ENCODE measurements at places on chromosomes 4 and X.

- no peak for DNase-seq
Measured at GRCh38 chr4:151099976-151100417, 569 bp downstream of the RPS3A start.

- DNase-seq: no peak
Measured at GRCh38 chr4:39526765-39527295, 409 bp downstream of the UGDH start.

DNA sequence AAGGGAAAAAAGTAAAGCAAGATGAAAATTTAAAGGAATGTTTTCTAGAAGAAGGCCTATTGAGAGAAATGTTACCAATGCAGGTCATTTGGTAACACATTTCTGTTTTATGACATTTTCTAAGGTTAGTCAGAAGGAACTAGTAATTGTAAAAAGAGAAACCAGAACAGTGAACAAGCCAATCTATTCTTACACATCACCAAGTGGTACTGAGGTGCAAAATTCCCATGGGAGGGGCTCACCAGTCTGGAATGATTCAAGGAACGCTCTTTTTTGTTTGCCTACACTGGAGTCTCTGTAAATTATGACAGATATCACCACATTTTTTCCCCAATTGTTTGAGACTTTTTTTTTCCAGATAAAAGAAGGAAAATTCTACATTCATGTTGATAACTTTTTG is 404.7 kb upstream of the CNKSR2 start:
- DNase-seq: no peak

- DNase-seq: no peak
Measured at GRCh38 chrX:15758140-15758539, 20.1 kb downstream of the CA5B start.

DNA sequence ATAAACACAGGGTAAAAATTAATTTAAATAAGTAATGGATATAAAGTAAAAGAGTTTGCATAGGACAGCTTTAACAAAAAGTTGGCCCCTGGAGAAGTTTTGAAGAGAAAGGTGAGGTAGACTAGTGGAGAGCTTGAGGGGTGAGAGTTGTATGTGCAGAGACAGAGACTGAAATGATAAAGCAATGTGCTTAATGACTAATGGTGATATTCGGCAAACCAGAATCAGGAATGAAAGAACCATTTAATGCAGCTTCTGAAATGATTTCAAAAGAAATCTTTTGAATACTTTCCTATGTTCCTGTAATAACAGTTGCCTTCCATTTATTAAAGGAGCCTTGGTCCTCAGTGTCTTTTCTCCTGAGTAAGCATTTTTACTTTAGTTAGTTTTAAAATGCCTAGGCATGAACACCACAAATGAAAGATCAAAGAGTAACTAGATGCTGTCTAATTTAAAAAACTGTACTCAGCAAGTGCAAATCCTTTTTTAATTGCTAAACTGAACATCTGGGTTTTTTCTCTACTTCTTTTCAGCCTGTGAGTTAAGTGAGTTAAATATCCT is 28.5 kb downstream of the CAMK2D start:
- DNase-seq: no peak

DNA sequence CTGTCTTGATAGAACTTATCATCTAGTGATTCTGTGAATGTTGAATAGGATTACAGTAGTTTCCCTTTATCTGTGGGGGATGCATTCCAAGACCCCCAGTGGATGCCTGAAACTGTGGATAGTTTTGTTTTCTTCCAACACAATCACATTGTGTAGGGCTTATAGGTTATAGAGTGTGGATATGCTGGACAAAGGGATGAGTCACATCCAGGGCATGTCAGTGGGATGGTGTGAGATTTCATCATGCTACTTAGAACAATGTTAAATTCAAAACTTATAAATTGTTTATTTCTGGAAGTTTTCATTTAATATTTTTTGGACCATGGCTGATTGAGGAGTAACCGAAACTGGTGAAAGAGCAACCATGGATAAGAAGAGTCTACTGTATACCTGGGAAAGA is 432.3 kb upstream of the ATOH1 start:
- DNase-seq: no peak

DNA sequence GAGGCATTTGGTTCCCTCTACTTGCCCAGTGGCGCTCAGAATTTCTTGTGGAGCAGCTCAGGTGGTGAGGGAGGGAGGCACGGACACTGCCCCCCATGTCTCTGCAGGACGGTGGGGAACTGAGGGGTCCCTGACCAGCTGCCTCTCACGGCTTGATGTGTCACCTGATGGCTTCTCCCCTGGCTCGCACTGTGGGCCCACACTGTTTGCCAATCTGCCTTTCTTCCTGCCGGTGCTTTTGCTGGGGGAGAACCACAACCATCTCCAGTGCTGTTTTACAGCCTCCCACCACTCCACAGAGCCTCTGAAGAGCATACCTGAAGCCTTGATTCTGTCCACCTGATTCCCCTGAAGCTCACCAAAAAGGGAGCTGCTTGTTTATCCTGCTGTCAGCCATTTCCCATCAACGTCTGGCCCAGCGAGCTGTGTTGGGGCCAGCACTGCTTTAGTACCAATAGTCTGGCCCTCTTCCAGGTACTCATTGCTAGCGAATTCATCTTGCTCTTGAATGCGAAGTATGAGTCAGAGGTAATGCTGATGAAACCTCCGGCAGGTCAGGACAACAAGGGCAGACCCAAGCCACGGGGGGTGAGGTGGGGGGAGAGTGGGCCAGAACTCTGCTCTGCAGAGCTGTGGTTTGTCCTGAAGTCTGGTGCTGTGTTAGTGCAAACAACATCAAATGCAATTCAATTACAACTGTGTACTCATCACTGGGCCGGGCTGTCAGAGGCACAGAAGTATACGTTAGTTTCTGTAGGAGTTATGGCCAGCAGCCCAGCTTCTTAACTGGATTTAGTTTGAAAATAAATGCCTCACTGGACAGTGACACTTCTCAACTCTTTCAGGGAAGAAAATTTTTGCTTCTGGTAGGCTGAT is 208.3 kb upstream of the JADE1 start:
- DNase-seq: no peak

GRCh38 chr4:113756005-113756410 is 5.5 kb downstream of the CAMK2D start:
- DNase-seq: no peak

- DNase-seq: no peak
Measured at GRCh38 chr4:32172761-32173160, 1452.6 kb downstream of the PCDH7 start.

GRCh38 chr4:59044286-59044900 is 1934.2 kb upstream of the IGFBP7 start:
- no peak for DNase-seq

DNA sequence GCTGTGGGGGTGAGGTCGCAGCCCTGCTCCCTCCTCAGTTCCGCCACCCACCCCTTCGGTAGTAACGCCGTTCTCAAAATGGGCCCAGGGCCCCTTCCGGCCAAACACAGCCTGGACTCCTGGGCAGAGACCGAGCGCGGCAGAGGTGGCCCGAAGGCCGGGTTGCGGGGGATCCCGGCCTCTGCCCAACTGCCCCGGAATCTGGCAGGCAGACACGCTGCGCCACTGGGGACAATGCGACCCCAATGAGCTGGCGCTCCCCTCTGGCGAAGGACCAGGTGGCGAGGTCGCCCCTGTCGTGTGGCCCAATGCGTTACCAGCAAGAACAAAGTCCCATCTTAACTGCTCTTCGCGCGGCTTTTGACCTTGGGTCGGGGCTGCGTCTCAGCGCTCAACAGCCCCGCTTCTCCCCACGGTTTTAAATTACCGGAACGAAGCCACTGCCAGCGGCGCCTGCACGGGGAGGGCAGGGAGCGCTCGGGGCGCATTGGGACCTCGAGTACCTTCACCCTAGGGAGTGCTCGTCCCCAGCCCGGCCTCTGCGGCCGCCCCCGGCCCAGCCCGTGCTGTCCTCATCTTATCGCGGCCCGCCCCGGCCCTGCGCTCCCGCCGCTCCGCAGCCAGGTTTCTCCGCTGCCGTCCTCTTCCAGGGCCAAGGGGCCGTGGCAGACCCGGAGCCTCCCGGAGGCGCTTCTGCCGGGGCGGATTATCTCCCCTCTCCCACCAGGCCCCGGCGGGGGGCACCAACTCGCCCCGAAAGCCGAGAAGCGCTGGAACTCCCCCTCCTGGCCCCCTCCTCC is 22.2 kb upstream of the HMX1 start:
- DNase-seq: no peak

DNA sequence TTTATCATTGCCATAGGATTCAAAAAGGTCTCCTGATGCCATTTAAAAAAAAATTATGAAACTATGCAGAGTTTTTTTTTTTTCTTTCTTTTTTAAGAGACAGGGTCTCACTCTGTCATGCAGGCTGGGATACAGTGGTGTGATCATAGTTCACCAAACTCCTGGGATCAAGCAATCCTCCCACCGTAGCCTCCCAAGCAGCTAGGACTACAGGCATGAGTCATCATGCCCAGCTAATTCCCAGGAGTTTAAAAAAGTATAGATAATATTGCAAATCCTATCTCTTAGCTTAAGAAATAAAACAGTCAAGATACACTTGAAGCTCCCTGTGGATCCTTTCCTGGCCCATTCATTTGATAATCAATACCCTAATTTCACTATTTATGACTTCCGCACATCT is 58.6 kb upstream of the PRSS48 start:
- DNase-seq: no peak

GRCh38 chrX:116009861-116010710 is 160.5 kb upstream of the AGTR2 start:
- DNase-seq: no peak

DNA sequence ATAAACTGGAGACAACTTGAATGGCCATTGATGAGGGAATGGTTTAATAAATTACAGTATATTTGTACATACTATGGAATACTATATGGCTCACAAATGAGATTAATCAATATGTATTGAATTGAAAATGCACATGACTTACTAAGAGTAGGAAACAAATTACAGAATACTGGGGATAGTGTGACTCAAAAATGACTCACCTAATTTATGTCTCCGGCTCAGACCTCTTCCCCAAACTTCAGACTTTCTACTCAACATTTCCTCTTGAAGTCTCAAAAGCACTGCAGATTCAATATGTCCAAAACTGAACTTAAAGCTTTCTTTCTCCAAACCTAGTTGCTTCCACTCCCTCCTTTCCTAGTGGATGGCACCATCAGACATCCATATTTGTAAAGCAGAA is 28.8 kb upstream of the GRIA3 start:
- no peak for DNase-seq

DNA sequence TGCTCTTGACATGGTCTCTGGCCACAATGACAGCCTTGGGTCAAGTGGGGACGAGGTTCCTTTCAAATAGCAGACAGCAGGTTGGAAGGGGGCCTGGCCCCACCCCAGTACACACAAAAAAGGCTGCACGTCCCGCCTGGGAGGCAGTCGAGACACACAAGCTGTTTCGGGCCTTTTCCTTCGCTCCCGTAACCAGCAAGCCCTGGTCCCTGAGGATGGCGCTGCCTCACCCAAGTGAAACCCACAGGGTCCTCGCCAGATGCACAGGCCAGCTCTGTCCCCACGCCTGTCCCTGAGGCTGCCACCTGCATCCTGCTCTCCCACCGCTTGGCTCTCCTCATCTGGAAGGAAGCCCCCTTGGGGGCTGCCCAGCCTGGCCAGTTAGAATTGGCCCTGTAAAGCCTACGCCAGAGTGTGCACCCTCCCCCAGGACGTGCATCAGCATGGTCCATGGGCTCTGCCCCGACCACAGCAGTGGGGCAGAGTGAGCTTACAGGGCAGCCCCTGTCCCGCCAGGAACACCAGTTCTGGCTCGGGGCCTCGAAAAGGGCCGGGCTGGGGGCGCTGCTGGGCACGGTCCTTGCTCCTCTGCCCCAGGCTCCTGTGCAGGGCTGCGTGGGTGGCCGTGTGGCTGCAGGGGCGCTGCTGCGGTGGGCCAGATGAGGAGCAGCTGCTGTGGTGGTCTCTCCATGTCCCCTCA is 2.0 kb downstream of the CPLX1 start:
- no peak for DNase-seq

GRCh38 chr4:7876201-7876875 is 63.3 kb downstream of the AFAP1 start:
- DNase-seq: no peak

GRCh38 chrX:10783451-10783995 is 163.1 kb upstream of the MID1 start:
- DNase-seq: no peak

All from stimulated activated CD4-positive, alpha-beta T cell treated with anti-CD3 and anti-CD28 coated beads, Interleukin-1b, Interleukin-23, amount 100 ng/mL, for 1 hour (primary cell).